Activated CD4-positive, alpha-beta T cell treated with anti-CD3 and anti-CD28 coated beads, Interleukin-10, Interleukin-2, amounts not matched to agents 100 ng/mL and 50 ng/mL, durations not matched to agents 16 hours and 8 hours (primary cell): ENCODE measurements at places on chromosomes 13 and 19.

GRCh38 chr13:35787937-35788336 lies 311.4 kb upstream of the MAB21L1 start:
- no peak for DNase-seq

DNA sequence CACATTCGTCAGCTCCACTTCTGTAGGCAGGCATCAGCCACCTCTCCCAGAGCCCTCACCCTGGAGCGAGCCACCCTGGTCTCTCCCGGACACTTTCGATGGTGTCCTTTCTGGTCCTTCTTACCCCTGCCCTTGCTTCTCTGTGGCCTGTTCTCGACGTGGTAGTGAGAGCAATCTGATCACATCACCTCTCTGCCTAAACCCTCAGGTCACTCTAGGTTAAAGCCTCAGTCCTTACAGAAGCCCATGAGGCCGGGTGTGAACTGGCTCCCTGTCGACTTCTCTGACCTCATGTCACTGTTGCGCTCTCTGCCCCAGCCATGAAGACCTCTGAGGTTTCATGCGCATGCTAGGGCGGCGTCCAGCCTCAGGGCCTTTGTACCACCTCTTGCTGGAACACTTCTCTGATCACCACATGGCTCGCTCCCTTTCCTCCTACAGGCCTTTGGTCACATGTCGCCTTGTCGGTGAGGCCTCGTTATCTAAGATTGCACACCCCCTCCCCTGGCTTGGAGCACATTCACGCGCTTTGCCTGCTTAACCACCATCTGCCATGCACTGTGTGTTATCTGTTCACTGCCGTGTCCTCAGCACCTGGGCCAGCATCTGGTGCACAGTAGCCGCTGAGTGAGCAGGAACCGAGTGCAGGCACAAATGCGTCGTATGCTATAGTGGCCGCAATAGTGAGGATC lies 101.5 kb downstream of the DPF1 start:
- no peak for DNase-seq

GRCh38 chr13:32045537-32045936 lies 14.0 kb downstream of the FRY start:
- DNase-seq: no peak

GRCh38 chr13:98648686-98649085 lies 71.8 kb upstream of the STK24 start:
- DNase-seq: no peak

GRCh38 chr19:38386300-38386970 lies 1.4 kb downstream of the GGN start:
- DNase-seq: no peak

DNA sequence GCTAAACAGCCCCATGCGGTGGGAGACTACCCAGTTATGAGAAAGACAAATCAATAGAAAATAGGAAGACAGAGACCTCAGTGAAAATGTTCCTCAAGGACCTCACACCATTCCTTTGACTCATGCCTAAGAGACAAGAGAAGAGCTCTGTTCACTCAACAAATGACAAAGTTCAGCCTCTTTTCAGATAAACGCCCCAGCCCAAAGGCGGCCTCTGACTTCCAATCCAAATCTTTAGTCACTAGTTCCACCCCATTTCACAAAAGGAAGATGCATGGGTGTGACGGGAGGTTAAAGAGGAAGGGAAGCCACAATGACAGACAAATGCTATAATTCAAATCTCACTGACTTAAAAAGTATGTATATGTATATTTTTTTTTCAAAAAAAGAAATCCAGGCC lies 8.1 kb downstream of the CARS2 start:
- DNase-seq: no peak
